ENCODE measurements at places on chromosomes 6 and 20. TPM values are rescaled to one million over a fixed set of nuclear protein-coding genes. Genes with fewer than 3 reads are reported as not detected.

Gene GOPC
- 17.6 TPM for total RNA-seq

Gene SULF2
- 22.1 TPM for total RNA-seq

Gene TTK
- 16.4 TPM for total RNA-seq

Gene APOM
- 3.2 TPM for total RNA-seq

Gene CCR6
- total RNA-seq: 0.08 TPM

Gene TMC2
- not detected for total RNA-seq

Gene GRM1
- total RNA-seq: 0.03 TPM

Gene WFDC5
- not detected for total RNA-seq

Measured in A549 treated with AZD2906 at 1 μM for 4 hours (cell line).